ENCODE measurements at places on chromosomes 7 and 10.

GRCh38 chr10:97805949-97806348, 34.1 kb upstream of the SFRP5 start:
- DNase-seq: no peak

- DNase-seq: no peak
These were observed 33.2 kb downstream of the FRMPD2 start for GRCh38 chr10:48241332-48241731.

GRCh38 chr10:121926671-121927317, 1.0 kb downstream of the ATE1 start:
- DNase-seq: no peak

GRCh38 chr7:27418541-27418940, 175.9 kb downstream of the EVX1 start:
- DNase-seq: no peak

All from fibroblast of skin of left biceps (primary cell).